ENCODE measurements at places on chromosomes 7 and 10. TPM values are rescaled to one million over a fixed set of nuclear protein-coding genes. Genes with fewer than 3 reads are reported as not detected.
A peak's percentile ranks its signal among the peaks of the same experiment; 100 is the strongest.

Gene CFAP70
- 8.8 TPM for total RNA-seq

Gene COL1A2
- 107 TPM for total RNA-seq

Gene VIPR2
- total RNA-seq, result 10.9 TPM

Gene HPSE2
- not detected for total RNA-seq

Gene NYAP1
- total RNA-seq, result 1.0 TPM

Gene DYDC2
- not detected for total RNA-seq

Gene AS3MT
- 4.0 TPM for total RNA-seq

Gene SPDYE9
- not detected for total RNA-seq

Gene CCSER2
- total RNA-seq, result 20.0 TPM

GRCh38 chr10:123573236-123574108 lies 92.7 kb upstream of the GPR26 start:
- H3K27ac ChIP-seq, result no peak overlapping the region
- no peak overlapping the region for H3K4me3 ChIP-seq
- peak; percentile 73 for DNase-seq

GRCh38 chr7:8338206-8338605 lies 76.2 kb upstream of the ICA1 start:
- no peaks in the 10 kb centered on the region for H3K4me1 ChIP-seq
- no peaks in the 10 kb centered on the region for H3K27me3 ChIP-seq
- H3K4me3 ChIP-seq, result no peak overlapping the region
- no peaks in the 10 kb centered on the region for H3K36me3 ChIP-seq
- H3K27ac ChIP-seq, result no peak overlapping the region

GRCh38 chr7:129855234-129855673 lies 97.5 kb downstream of the UBE2H start:
- H3K27ac ChIP-seq, result no peak overlapping the region
- no peaks in the 10 kb centered on the region for H3K36me3 ChIP-seq
- DNase-seq, result no peak

DNA sequence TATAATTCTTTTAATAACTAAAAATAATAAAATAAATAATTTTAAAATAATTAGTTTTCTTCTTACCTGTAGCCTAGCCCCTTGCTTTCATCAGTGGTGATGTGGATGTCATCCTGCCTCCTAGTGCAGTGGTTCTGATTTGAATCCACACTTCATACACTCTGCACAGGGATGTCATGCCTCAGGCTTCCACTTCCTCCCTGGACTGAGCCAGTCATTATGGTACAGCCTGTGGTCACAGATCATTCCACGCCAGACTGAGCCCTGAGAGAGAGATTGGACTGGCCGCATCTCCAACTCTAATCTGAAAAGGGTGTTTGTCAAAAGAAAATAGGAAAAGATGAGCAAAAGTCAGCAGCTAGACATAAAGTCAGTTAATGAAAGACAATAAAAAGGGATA lies 436.2 kb upstream of the IGFBP3 start:
- H3K4me3 ChIP-seq, result no peak overlapping the region
- H3K27me3 ChIP-seq, result no peaks in the 10 kb centered on the region
- no peaks in the 10 kb centered on the region for H3K36me3 ChIP-seq
- no peak overlapping the region for H3K27ac ChIP-seq
- DNase-seq, result no peak
- peaks cover 13% of the 10 kb centered on the region for H3K4me1 ChIP-seq

DNA sequence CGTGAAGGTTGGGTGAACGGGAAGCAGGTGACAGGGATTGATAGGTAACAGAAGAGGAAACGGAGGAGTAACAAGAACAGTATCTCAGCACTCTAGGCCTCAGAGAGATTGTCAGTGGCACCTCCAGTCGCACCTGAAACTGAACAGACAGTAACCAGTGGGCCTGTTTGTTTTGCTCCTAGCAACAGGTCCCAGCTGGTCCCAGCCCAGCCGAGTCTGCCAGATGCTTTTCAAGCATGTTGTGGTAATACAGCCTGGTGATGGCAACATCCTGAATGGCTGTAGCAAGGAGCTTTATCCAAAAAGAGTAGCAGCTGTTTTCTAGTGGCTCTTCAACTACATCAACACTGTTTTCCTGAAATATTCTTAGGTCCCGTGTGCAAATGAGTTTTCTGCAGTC lies 4.7 kb downstream of the CACNB2 start:
- no peaks in the 10 kb centered on the region for H3K27me3 ChIP-seq
- no peak overlapping the region for H3K27ac ChIP-seq
- H3K4me3 ChIP-seq, result no peak overlapping the region
- peaks cover 18% of the 10 kb centered on the region for H3K4me1 ChIP-seq
- DNase-seq, result peak; percentile 77
- H3K36me3 ChIP-seq, result no peaks in the 10 kb centered on the region

GRCh38 chr7:82039621-82040020 lies 269.8 kb upstream of the HGF start:
- no peaks in the 10 kb centered on the region for H3K4me1 ChIP-seq
- H3K36me3 ChIP-seq, result no peaks in the 10 kb centered on the region
- no peak for DNase-seq
- no peak overlapping the region for H3K27ac ChIP-seq
- H3K27me3 ChIP-seq, result no peaks in the 10 kb centered on the region
- H3K4me3 ChIP-seq, result no peak overlapping the region

DNA sequence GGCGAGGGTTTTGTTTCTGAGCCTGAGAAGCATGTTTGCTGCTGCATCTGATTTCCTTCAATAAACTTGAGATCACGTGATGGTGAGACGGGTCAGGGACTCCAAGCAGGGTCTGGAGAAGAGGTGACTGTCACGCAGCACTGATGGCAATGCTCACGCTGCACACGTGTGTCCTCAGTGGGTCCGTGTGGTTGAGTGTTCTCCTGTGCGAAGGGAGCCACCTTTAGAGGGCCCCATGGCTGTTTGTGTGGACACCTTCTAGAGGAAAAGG lies 100.4 kb downstream of the WDR37 start:
- no peaks in the 10 kb centered on the region for H3K36me3 ChIP-seq
- no peak for DNase-seq
- peaks cover under 1% of the 10 kb centered on the region for H3K4me1 ChIP-seq
- no peak overlapping the region for H3K4me3 ChIP-seq
- H3K27me3 ChIP-seq, result no peaks in the 10 kb centered on the region

DNA sequence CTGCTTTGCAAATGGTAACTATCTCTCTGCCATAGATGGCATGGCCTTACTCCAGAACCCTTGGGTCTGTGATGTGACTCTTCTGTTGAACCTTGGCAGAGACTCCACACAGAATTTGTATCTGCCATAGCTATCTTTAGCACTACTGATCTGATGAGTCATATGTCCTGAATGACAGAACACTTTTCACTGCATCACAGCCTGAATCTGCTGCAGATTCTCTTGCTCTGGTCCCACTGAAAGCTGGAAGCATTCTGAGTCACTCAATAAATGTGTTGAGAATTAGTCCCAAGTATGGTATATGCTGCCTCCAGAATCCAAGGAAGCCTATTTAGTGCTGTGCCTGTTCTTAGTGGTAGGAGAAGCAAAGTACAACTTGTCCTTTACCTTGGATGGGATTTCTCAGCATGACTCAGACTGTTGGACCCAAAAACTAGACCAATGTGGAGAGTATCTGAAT lies 39.5 kb upstream of the ANKRD1 start:
- no peaks in the 10 kb centered on the region for H3K36me3 ChIP-seq
- DNase-seq, result no peak
- no peak overlapping the region for H3K4me3 ChIP-seq
- H3K4me1 ChIP-seq, result no peaks in the 10 kb centered on the region
- no peak overlapping the region for H3K27ac ChIP-seq
- no peaks in the 10 kb centered on the region for H3K27me3 ChIP-seq

DNA sequence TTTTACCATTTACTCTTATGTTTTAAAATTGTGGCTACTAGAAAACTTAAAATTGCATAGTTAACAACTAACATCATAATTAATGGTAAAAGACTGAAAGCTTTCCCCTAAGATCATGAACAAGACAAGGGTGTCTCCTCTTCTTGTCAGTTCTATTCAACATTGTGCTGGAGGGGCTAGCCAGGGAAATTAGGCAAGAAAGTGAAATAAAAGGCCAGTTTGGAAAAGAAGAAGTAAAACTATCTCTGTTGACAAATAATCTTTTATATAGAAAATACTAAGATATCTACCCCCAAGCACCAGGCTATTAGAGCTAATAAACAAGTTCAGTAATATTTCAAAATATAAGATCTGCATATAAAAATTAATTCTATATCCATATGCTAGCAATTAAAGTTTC lies 46.9 kb upstream of the MXI1 start:
- H3K27ac ChIP-seq, result no peak overlapping the region
- H3K36me3 ChIP-seq, result no peaks in the 10 kb centered on the region
- H3K4me3 ChIP-seq, result no peak overlapping the region

DNA sequence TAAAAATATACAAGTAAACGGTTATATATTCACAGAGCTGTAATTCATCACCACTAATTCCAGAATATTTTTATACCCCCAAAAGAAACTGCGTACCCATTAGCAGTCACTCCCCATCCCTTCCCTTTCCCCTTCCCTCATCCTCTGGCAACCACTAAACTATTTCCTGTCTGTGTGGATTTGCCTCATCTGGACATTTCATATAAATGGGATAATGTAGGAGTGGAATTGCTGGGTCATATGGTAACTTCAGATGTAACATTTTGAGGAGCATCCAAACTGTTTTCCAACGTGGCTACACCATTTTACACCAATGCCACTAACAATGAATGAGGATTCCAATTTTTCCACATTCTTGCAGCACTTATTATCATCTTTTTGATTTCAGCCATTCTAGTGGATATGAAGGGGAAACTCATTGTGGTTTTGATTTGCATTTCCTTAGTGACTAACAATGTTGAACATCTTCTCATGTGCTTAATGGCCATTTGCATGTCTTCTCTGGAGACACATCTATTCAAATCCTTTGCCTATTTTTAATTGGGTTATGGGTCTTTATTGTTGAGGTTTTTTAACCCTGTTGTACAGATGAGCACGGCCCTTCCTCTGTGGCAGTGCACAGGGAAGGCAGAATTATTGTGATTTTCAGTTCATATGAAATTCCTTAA lies 79.2 kb downstream of the RBM20 start:
- H3K27ac ChIP-seq, result no peak overlapping the region
- no peak overlapping the region for H3K4me3 ChIP-seq
- H3K27me3 ChIP-seq, result no peaks in the 10 kb centered on the region
- DNase-seq, result no peak
- no peaks in the 10 kb centered on the region for H3K36me3 ChIP-seq

DNA sequence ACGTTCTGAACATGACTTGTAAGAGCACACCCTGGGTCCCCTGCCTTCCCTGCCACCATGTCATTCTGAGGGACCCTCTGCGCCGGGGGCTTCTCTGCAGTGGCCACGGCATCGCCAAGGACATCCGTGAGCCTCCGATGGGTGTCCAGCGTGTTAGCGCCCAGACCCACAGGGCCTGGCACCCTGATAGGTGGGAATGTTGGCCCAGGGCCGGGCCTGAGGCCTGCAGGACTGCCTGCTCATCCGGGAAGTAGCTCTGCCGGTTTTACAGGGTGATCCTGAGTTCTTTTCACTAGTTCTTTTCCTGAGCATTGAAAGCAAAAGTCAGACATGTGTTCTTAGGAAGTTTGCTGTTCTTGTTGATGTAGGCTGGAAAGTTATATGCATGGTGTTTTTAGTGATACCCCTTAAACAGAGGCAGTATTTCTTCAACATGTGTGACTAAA lies 54.5 kb downstream of the WDR37 start:
- no peaks in the 10 kb centered on the region for H3K27me3 ChIP-seq
- no peaks in the 10 kb centered on the region for H3K36me3 ChIP-seq
- no peak overlapping the region for H3K4me3 ChIP-seq
- DNase-seq, result no peak

DNA sequence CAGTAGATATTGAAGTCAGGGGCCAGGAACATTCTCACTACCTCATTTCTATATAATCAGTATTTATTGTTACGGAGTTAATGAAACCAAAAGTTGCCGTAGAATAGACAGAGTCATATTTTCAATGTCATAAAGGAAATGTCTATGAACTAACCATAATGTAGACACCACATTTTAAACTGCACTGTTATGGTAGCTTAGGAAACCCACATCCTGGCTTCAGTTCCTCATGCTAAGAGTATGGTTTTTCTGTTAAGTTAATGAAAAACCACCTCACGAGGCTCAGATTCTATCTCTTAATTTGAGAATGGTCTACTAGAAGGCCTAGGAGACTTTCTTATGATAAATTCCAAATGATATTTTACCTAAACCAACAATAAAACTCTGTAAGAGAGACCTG lies 166.5 kb downstream of the TMEM26 start:
- H3K27me3 ChIP-seq, result no peaks in the 10 kb centered on the region
- H3K36me3 ChIP-seq, result no peaks in the 10 kb centered on the region
- no peaks in the 10 kb centered on the region for H3K4me1 ChIP-seq
- no peak for DNase-seq
- no peak overlapping the region for H3K4me3 ChIP-seq

DNA sequence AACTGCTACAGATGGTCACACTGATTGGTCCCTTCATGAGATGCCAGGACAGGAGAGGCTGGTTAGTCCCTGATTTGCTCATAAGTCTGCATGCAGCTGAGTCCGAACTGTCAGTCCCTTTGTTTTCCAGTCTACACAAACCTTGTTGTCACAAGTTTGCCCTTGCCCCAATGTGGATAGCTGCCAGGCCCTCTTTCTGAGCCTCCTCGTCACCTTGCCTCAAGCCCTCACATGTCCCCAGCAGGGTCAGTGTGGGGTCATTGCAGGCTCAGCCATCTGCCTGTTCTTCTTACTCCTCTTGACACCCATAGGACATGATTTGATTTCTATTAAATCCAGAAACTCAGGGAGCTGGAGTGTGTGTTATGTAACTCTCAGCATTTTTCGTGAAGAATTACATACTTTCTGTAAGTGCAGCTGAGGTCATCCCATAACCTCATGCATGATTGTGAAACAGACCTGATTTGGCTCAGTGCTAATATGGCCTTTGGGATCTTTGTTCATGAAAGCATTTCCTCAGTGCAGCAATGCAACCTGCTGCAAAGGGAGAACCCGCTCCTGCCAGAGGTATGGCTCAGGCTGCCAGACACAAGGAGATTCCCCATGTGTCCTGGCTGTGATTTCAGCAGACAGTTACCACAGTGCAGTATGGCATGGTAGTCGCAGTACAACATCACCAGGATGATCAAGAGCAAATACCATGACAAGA lies 70.0 kb upstream of the ZMIZ2 start:
- H3K4me3 ChIP-seq, result no peak overlapping the region
- no peaks in the 10 kb centered on the region for H3K27me3 ChIP-seq
- H3K36me3 ChIP-seq, result no peaks in the 10 kb centered on the region
- no peak overlapping the region for H3K27ac ChIP-seq
- no peak for DNase-seq

GRCh38 chr10:50577681-50578350 lies 45.9 kb downstream of the SGMS1 start:
- H3K27ac ChIP-seq, result peak overlapping the region; percentile 42
- DNase-seq, result peak; percentile 77
- H3K4me3 ChIP-seq, result no peak overlapping the region
- H3K27me3 ChIP-seq, result no peaks in the 10 kb centered on the region
- no peaks in the 10 kb centered on the region for H3K36me3 ChIP-seq
- peaks cover 75% of the 10 kb centered on the region for H3K4me1 ChIP-seq

- H3K4me3 ChIP-seq, result no peak overlapping the region
- peak; percentile 50 for DNase-seq
- H3K4me1 ChIP-seq, result no peaks in the 10 kb centered on the region
Measured at GRCh38 chr7:136114966-136115762, 138.0 kb upstream of the MTPN start.
